Activated T-helper 2 cell treated with anti-CD3 and anti-CD28 coated beads, Interferon-gamma antibody, Interleukin-2, Interleukin-4, amounts not matched to agents 10 μg/mL and 5 μg/mL and 100 μg/mL, durations not matched to agents 14 hours and 24 hours and 36 hours (primary cell): ENCODE measurements at places on chromosomes 5 and 9.

GRCh38 chr9:134535171-134535570, 106.4 kb upstream of the COL5A1 start:
- DNase-seq, result no peak
- H3K36me3 ChIP-seq, result no peaks in the 10 kb centered on the region
- H3K4me3 ChIP-seq, result no peak overlapping the region
- no peaks in the 10 kb centered on the region for H3K4me1 ChIP-seq
- H3K27ac ChIP-seq, result no peak overlapping the region
- no peaks in the 10 kb centered on the region for H3K27me3 ChIP-seq

GRCh38 chr5:179422213-179422855, 77.1 kb upstream of the ADAMTS2 start:
- no peak overlapping the region for H3K27ac ChIP-seq
- H3K4me1 ChIP-seq, result no peaks in the 10 kb centered on the region

- H3K4me3 ChIP-seq, result no peak overlapping the region
- H3K36me3 ChIP-seq, result no peaks in the 10 kb centered on the region
- no peaks in the 10 kb centered on the region for H3K4me1 ChIP-seq
- no peak for DNase-seq
Observed at GRCh38 chr5:155529362-155529761, 515.8 kb downstream of the KIF4B start.

DNA sequence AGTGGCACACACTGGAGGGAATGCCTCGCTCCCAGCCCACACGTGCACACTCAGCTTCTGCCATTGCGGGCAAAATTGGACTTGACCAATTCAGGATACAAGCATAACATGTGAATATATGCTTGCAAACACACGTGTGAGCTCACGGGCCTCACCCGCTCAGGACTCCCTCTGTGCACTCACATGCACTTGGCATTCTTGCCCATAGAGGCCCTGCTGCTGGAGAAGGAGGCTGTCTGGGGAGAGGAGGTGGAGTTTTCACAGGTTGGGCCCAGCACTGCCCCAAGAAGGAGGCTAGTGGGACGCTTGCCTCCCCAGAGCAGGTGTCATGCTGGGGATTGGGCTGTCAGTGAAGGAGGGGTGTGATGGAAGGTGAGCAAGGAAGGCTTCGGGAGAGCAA, 1.7 kb downstream of the MYMK start:
- no peak for DNase-seq
- H3K27ac ChIP-seq, result no peak overlapping the region
- no peaks in the 10 kb centered on the region for H3K27me3 ChIP-seq
- H3K4me1 ChIP-seq, result no peaks in the 10 kb centered on the region

GRCh38 chr5:42870882-42871418, 59.3 kb upstream of the SELENOP start:
- H3K27me3 ChIP-seq, result peaks cover 4% of the 10 kb centered on the region
- no peak overlapping the region for H3K27ac ChIP-seq
- H3K36me3 ChIP-seq, result no peaks in the 10 kb centered on the region
- H3K4me3 ChIP-seq, result no peak overlapping the region

GRCh38 chr9:134661791-134662142, 20.2 kb downstream of the COL5A1 start:
- no peaks in the 10 kb centered on the region for H3K4me1 ChIP-seq
- no peak for DNase-seq
- no peaks in the 10 kb centered on the region for H3K27me3 ChIP-seq
- H3K27ac ChIP-seq, result no peak overlapping the region

- H3K4me3 ChIP-seq, result no peak overlapping the region
- H3K4me1 ChIP-seq, result peaks cover 7% of the 10 kb centered on the region
- no peak for DNase-seq
- H3K27me3 ChIP-seq, result no peaks in the 10 kb centered on the region
Observed at GRCh38 chr9:120718316-120718715, 4.0 kb upstream of the MEGF9 start.

DNA sequence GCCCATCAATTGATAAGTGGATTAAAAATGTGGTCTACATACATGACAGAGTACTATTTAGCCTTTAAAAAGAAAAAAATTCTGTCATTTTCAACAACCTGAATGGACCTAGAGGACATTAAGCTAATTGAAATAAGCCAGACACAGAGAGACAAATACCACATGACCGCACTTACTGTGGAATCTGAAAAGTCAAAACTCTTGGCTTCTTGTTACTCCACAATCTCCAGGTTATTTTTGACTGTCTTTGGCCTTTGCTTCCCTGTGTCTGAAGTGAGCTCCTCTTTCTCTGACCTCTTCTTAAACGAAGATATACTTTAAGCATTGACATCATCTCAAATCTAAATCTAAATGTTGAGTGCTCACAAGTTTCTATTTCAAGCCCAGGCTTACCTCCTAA, 265.5 kb upstream of the ADRA1B start:
- H3K27ac ChIP-seq, result no peak overlapping the region
- peaks cover 1% of the 10 kb centered on the region for H3K27me3 ChIP-seq
- no peaks in the 10 kb centered on the region for H3K36me3 ChIP-seq

GRCh38 chr5:167509076-167509475, 782.4 kb upstream of the WWC1 start:
- no peak overlapping the region for H3K27ac ChIP-seq
- H3K27me3 ChIP-seq, result no peaks in the 10 kb centered on the region
- no peaks in the 10 kb centered on the region for H3K4me1 ChIP-seq

DNA sequence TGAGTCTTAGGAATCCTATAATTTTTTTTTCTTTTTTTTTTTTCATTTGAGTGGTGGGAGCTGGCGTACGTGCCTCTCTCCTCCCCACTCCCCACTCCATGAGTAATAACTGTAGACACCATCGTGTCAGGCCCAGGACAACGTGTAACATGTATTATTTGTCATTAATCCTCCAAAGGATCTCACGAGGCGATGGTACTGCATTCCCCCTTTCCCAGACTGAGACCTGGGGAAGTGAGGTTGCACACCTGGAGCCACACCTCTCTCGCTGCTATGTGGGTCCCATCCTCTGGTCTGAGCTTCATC, 6.1 kb upstream of the IER5L start:
- no peak overlapping the region for H3K27ac ChIP-seq
- no peaks in the 10 kb centered on the region for H3K36me3 ChIP-seq
- no peaks in the 10 kb centered on the region for H3K27me3 ChIP-seq
- no peak overlapping the region for H3K4me3 ChIP-seq
- H3K4me1 ChIP-seq, result peaks cover 12% of the 10 kb centered on the region
